ENCODE measurements at places on chromosomes 1 and 21.

- no peak for DNase-seq
Observed at GRCh38 chr1:10525208-10525607, 50.5 kb downstream of the PEX14 start.

DNA sequence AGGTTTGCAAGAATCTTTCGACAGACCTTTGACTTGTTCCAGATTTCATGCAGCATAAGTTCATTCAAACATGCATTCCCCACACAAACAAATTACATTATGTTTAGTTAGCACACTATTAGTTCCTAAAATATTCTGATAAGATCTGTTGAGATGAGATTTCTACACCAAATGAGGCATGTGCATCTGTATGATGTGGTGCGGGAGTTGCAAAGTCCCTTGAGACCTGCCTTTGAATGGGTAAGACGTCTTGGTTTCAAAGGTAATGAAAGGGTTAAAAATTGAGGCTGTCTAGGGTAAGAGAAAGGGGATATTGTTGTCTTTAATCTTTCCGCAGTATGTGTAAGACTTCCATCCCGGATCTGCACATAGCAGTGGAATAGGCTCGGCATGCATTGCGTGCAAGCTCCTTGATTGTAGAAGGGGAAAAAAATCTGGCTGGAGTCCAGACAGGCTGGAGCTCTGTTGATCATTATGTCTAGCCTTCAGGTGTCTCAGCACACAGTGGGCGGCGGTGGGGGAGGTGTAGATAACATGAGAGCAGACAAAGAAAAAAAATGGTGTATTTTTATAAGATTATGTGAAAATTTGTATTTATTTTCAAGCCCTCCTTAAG lies 296.6 kb downstream of the PTPRC start:
- DNase-seq, result peak; percentile 30

DNA sequence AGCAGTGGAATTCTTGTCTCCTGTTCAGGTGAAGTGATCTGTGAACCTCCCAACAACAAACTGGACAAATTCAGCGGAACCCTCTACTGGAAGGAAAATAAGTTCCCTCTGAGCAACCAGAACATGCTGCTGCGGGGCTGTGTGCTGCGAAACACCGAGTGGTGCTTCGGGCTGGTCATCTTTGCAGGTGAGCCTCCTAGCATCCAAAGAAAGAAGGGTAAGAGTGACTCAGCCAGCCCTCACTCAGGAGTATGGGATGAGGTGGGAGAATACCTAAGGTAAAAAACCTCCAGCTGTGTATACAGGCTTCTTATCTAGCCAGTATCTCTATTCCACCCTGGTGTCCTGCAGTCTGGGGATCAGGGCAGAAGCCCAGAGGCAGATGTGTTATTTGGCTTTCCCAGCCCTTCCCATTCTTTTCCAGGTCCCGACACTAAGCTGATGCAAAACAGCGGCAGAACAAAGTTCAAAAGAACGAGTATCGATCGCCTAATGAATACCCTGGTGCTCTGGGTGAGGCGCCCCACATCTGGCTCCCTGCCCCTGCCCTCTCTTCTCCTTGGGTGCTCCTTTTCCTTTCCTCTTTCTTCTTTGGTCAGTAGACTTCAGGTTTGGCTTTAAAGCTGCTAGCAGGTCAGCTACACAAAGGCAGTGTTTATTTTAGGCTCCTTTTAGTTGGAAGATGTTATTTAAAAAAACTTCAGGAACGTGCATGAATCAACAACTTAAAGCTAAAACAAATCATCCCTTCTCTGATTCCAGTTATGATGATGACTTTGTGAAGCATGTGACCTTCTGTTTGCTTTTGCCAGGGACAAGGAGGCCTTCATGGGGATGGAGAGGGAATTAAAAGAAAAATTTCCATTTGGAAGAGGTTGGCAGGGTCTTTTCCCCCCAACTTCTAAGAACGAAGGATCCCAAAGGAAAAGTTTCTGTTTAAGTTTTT lies 9.0 kb downstream of the ATP8B2 start:
- no peak for DNase-seq

- DNase-seq, result no peak
Observed at GRCh38 chr1:30654188-30654587, 69.2 kb downstream of the MATN1 start.

DNA sequence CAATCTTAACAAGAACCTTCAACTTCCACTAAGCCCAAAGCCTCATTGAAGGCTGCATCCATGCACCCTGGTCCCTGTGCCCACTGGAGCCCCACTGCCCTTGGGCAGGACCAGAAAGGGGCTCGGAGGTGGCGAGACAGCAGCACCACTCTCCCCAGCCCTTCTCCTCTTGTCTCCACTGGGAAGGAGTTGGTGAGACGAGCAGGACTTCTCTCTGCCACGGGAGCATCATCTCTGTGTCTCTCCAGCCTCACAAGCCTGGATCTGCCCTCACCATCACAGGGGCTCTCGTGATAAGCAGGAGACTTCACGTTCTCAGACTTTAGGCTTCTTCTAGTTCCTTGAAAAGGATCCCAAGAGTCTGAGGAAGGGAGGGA lies 7.2 kb upstream of the ETV3L start:
- no peak for DNase-seq

DNA sequence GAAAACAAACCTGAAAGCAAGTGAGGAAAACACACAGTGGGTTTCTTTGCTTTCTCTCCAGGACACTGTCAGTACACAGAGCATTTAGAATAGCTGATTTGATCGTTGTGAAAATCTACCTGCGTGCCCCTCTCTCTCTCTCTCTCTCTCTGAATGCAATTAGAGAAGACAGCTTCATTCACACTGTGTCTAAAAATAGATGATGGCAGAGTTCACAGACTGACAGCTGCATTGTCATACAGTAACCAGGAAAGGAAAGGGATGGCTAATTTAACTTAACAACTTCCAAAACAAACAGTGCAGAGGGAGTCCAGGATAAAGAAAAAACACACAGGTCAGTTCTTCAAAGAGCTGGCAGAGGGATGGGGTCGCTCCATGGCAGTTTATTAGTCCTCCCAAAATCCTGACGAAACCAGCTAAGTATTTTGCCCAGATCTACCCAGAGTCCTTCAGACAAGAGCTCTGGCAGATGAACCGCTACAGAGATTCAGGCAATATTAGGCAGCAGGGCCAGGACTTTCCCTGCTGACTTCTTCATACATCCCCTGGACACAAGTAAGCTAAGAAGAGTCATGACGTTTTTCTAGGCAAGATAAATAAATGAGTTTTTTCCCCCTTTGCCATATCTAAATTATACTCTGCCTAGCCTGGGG lies 58.9 kb downstream of the WLS start:
- DNase-seq, result no peak

GRCh38 chr1:20375563-20375962 lies 84.9 kb downstream of the VWA5B1 start:
- DNase-seq, result no peak

GRCh38 chr1:209062863-209063262 lies 520.7 kb upstream of the CAMK1G start:
- DNase-seq, result no peak

- DNase-seq, result no peak
Observed at GRCh38 chr1:195584870-195585624, 1023.2 kb downstream of the KCNT2 start.

- DNase-seq, result no peak
Observed at GRCh38 chr1:107617456-107617855, 347.5 kb downstream of the VAV3 start.

GRCh38 chr1:46557403-46557802 lies 6.0 kb upstream of the KNCN start:
- no peak for DNase-seq

DNA sequence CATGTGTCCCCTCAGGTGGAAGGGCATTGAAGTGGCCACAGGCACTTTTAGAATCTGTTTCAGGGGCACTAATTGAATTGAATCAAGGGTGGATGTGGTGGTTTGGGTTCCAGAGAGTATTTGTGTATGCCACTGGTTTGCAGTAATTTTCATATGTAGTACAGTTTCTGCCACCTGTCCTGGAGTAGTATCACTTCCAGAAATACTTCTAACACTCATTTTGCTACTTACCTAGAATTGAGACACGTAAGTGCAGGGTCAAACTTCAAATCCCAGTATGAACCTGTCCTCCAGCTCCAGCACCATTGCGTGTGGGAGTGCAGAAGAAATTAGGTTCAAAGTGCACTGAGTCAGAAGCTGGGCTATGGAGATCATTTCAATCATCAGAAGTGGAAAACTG lies 26.8 kb downstream of the RSPH1 start:
- DNase-seq, result no peak

DNA sequence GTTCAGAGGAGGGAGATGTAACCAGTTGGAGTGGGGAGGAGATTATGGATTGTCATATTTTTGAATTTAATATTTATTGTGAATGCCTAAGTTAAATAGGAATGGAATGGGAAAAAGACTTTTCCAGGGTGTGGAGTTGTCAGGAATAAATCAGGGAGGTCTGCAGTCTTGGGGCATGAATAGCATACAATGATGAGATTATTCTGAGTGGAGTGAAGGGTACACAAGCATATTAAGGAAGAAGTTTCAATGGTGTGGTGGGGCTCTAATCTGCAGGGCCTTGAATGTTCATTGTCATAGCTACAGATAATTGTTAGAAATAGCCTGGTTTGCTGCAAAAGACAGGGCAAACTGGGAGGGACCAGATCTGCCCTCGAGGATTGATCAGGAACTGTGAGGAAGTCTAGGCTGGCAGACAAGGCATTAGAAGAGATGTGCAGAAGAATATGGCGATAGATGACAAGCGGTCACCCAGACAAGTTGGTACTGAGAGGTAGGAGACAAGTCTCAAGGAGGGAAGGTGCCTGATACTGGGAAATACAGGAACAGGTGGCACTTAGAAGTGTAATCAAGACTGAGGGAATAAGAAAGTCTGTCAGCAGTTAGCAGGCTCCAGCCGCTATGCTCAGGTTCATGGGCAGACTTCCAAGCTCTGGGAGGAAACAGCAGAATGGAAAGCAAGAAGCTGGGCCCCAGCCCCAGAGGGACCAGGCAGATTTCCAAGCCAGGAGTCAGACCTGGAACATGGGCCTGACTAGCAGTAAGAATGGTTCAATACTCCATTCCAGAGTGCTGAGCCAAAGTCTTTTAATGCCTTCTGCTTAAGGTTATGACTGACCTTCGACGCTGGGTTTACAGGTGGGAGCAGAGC lies 20.9 kb upstream of the RGL1 start:
- no peak for DNase-seq

DNA sequence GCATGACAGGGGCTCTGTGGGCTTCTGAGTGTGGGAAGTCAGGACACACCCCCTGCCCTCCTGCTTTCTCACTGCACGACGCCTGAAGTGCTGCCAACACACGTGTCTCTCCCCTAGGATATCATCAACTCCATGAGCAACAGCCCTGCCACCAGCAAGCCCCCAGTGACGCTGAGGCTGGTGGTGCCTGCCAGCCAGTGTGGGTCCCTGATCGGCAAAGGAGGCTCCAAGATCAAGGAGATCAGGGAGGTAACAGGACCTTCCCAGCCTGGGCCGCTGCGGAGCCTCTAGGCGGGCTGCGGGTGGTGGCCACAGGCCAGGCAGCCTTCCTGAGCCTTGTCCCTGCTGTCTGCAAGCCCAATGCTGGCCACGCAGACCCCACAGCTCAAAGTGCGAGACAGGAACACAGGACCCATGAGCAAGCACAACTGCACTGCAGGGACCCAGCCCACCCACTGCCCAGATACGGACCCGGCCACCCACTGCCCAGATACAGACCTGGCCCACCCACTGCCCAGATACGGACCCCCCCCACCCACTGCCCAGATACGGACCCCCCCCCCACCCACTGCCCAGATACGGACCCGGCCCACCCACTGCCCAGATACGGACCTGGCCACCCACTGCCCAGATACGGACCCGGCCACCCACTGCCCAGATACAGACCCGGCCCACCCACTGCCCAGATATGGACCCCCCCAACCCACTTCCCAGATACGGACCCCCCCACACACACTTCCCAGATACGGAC lies 72.2 kb upstream of the COL6A1 start:
- DNase-seq, result no peak

DNA sequence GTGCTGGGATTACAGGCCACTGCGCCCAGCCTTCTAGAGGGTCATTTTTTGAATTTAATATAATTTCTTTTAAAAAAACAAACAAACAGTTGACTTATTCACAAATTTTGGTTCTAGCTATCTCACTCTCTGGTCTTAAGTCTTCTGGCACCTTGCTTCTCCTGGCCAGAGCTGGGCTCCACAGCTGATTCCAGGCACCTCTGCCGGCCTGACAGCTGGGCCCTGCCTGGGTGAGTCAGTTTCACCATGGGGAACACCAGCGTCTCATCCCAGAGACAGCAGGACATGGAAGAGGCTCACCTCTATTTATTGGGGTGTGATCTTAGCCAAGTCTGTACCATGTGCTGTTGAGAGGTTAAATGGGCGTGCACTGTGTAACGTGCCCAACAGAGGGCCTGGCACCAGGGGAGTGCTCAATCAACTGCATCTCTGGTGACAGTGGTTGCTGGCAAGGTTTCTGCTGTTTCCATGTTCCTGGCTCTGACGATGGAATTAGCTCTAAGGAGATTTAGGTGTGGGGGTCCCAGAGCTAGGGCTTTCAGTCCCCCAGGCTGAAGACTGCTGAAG lies 956 bp downstream of the CPLANE2 start:
- DNase-seq, result peak; percentile 17

DNA sequence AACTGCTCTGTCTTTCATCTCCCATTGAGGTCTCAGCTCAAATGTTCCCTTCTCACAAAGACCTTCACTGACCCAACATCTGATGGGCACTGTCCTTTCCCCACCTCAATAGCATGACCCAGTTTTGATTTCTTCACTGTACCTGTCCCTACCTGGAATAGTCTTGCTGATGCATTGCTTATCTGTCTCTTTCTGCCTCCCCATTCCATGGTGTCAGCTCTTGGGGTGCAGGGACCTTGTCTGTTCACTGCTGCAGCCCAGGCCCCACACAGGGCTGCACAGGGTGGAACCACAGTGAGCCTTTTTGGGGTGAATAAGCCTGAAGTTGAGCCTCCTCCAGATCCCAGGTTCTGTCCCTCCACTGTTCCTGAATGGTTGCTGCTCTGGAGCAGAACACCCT lies 414.9 kb downstream of the PTPRU start:
- DNase-seq, result no peak

DNA sequence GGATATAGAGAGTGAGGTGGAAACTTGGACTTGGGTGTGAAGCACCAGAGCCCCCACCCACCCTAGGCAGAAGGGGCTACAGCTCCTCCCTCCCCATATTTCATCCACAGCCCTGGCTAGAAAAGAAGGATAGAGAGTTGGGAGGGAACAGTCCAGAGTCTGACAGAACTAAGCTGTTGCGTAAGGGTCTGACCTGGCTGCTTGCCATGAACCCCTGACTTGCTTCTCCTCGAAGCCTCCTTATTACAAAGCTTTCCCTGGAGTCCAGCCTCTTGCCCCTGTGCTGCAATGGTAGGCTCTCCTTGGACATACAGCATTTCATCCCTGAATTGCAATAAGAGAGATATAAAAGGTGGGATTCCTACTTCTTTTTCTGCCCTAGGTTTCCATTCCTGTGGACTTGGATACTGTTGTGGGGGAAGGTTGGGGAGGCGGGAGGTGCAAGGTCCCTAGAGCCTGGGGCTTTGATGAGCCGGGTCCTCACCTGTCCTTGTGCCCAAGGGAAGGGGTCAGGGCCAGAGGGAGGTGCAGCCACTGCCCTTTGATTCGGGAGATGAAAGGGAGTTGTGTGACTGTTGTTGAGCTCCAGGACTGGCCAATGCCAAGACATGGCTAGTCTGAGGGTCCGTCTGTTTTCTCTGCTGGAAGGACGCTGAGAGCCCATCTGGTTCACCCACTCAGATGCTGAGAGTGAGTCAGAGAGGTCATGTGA lies 2.7 kb downstream of the RHBG start:
- DNase-seq, result no peak

- no peak for DNase-seq
Observed at GRCh38 chr1:209382231-209383100, 201.0 kb upstream of the CAMK1G start.

All from stimulated activated CD4-positive, alpha-beta T cell treated with anti-CD3 and anti-CD28 coated beads, Interleukin-1b, Interleukin-23, amount 100 ng/mL, for 1 hour (primary cell).